ENCODE measurements at places on chromosomes 7 and 10.

DNA sequence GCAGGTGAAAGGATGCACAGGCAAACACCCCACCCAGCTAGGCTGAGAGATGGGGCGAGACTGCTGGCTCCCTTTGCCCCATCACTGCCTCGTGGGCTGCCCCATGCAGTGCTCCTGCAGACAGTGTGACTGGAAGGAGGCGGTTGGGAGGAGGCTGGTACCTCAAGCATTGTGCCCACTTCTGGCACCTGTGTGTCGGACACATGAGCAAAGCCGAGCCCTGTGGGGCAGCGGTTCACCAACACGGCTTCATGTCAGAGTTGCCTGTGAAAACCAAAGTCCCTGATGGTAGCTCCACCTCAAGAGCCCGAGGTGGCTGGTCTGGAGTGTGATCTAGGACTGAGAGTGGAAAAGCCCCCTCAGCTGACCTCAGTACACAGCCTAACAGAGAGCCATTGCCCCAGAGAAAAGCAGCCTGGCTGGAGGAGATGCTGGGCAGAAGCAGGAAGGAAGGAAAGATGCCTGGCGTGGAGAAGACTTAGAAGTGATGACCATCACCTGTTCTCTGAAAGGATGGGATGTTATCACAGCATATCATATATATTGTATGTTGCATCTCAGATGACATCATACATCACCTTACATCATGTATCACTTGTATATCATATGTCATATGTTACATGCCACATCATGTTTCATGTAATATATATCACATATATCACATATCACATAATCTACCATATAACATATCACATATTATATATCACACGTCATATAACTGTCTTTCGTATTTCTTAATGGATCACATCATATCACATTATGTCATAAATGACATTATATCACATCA, 75.6 kb downstream of the ADCY1 start:
- no peak for DNase-seq

DNA sequence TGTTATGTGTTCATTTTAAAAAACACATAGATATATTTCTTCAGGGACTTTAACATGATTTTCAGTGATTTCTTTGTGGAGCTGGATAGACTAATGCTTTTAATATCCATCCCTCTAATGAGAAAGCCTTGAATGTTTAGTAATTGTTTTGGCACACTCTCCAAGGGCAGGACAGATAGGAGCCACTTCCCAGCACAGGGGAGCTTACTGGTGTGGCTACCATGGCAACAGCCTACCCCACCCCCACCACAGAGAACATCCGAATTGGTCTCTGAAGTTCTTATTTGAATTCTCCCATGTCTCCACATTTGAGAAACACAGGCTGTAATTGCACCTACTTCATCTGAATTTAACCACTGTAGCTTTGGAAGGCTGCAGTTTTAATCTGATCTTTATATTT, 87.7 kb downstream of the PRKG1 start:
- DNase-seq = peak; percentile 39

DNA sequence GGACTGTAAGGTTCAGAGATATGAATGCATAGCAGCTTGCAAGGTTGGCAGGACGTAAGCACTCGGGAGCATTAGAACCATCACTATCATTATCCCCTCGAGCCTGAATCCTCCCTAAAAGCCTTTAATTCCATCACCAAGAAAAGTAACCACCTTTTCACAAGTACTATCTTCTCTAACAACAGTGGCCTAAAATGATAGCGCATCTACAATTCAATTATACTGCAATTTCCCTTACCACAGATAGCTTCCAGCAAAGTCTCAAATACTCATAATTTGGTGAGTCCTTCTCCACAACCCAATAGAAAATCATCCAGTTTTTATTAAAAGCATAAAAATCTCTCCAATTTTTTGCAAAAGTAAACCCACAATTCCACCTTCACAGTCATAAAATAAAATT, 42.0 kb downstream of the COL1A2 start:
- no peak for DNase-seq

- DNase-seq = no peak
Observed at GRCh38 chr10:14648005-14648765, 126.5 kb downstream of the FAM107B start.

- no peak for DNase-seq
Observed at GRCh38 chr10:96765406-96766240, 45.3 kb upstream of the PIK3AP1 start.

GRCh38 chr10:124180947-124181549, 87.7 kb upstream of the CHST15 start:
- DNase-seq = no peak

DNA sequence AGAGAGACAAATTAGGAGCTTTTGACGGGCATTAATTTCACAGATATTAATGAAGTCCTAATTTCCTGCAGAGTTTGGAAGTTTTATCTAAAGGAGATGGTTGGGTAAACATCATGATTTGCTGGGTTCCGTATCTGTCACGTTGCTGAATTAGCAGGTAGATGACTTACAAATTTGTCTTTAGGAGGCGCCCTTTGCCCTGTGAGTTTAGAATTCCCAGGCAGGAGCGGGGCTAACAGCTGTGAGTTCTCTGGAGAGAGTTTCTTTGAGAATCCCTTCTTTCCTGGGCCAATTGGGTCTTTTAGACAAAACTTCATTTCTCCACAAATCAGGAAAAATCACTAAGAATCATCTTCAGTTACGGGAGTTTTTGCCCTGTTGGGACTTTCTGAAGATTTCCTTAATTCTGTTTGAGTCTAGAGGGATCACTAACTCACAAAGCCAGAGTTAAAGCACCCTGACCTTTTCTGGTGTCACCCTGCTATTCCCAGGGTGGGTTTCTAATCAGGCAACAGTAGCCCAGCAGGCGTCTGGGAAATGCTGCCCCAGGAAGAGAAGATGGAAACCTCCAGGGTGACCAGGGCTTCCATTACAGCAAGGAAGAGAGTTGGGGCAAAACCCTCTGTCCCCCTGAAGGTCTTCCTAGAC, 63.7 kb downstream of the PRKCQ start:
- DNase-seq = no peak
